Activated CD8-positive, alpha-beta memory T cell treated with anti-CD3 and anti-CD28 coated beads for 24 hours (primary cell): ENCODE measurements at places on chromosomes 1 and 21.

DNA sequence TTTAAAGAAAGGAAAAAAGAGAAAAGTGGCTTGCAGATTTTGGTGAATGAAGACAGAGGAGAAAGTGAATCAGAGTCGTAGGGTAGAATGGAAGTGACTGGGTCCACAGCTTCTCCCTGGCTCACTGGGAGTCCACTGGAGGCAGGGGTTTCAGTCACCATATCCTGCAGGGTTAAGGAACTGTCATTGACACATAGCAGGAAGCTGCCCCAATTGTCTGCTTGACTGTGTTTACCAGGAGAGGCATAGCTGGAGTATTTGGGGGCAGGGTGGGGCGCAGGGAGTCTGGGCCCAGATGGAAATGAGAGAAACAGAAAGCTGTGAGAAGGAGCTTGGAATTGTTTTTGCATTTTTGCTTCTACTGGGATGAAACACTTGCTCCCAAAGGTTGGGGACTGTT is 228.8 kb upstream of the CSF3R start:
- DNase-seq: no peak

- DNase-seq: no peak
These were observed 18.8 kb upstream of the MNDA start for GRCh38 chr1:158812336-158812735.

DNA sequence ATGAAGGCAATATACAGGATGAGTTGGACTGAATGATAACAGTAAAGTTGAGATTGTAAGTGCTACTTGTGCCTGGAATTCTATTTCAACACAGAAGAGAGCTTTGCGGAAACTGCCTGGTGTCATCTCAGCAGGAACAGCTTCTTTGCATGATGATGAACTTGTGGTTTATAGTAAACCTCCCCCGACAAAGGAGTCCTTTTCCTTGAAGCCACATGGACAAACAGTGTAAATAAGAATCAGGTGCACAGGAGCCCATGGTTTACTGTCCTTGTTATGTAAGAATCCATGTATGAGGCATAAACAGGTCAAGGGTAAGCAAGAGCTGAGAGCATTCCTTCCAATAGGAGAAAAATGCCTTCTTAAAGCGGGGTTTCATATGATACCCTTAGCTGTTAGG is 66.2 kb downstream of the PCNX2 start:
- no peak for DNase-seq

- no peak for DNase-seq
These were observed 45.5 kb downstream of the NCF2 start for GRCh38 chr1:183544598-183545297.

- no peak for DNase-seq
These were observed 3.1 kb upstream of the UBE2G2 start for GRCh38 chr21:44804762-44805161.

- DNase-seq: peak; percentile 82
These were observed 7.3 kb downstream of the GNG4 start for GRCh38 chr1:235642011-235642942.

GRCh38 chr1:221076391-221076811 is 197.2 kb downstream of the HLX start:
- DNase-seq: no peak
